ENCODE measurements at places on chromosomes 3 and 15. TPM values are rescaled to one million over a fixed set of nuclear protein-coding genes. Genes with fewer than 3 reads are reported as not detected.

Gene ACAN
- total RNA-seq, result 1.9 TPM

Gene ATP13A4
- not detected for total RNA-seq

Gene AMIGO3
- 0.35 TPM for total RNA-seq

DNA sequence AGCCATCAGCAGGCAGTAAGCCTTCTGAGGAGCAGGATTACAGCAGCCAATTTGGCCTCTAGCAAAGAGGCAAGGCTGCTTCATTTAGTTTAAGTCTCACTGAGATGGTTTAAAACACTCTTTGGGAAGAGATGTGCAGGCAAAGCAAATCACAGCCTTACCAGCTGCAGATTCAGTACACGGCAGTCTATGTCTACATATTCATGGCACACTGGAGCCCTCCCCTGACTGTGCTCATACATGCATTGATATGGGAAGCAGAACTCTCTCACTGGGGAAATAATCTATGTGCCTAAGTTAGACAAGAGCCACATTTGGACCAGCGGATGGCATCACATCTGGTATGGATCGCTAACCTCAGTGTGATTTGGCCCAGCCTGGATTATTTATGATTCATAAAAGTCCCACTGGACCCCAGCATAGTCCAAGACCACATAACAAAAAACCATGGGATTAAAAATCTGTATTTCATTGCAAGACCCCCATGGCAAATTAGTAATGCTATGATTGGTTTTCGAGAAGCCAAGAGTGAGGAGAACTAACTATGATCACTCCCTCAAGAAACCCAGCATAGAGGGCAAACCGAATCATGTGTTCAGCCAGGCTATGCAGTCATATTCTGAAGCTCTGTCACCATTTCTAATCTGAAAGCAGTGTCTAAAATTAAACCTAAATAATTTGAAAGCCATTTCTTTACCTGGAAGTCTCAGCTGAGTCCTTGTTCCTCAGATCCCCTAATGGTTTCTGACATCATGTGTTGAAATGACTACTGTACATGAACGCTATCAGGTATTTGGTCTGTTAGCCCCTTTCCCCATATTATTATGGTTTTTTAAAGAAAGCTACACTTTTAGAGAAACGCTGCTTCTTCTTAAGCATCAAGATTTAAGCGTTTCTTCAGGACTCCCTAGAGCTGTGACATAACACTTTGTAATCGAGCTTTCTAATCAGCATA, 1.2 kb downstream of the PRICKLE2 start:
- no peak for DNase-seq

Data from cardiac septum (tissue), 1 donor.